ENCODE measurements at places on chromosomes 2 and 18. TPM values are rescaled to one million over a fixed set of nuclear protein-coding genes. Genes with fewer than 3 reads are reported as not detected.

LONRF2 gene
- total RNA-seq = 1.3 TPM

SH3RF3 gene
- total RNA-seq = 1.7 TPM

GRCh38 chr2:235270956-235271355 is 222.9 kb upstream of the AGAP1 start:
- DNase-seq = no peak

DNA sequence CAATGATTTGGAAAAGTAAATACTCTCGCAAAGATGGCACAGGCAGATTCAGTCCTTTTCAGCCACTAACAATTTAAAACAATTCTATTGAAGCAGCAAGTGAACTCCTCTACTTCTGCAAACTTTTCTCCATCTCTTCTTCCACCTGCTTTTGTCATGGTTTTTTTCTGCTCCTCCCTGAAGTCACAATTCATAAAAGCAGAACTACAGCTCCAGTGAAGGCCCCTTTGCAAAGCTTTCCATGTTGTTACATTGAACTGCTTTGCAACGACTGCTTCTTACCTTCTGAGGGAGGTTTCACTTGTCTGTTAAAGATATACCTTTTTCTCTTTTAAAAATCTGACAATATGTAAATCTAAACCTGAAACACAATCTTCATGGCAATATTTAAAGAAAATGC is 3.7 kb upstream of the SERTAD2 start:
- DNase-seq = no peak

GRCh38 chr18:3130344-3130743 is 89.4 kb downstream of the MYOM1 start:
- DNase-seq = no peak

- DNase-seq = no peak
Observed at GRCh38 chr2:55742996-55743395, 49.4 kb upstream of the PNPT1 start.

Measured in glutamatergic neuron (in vitro differentiated cells).